Caco-2 (cell line): ENCODE measurements at places on chromosomes 7 and 10. TPM values are rescaled to one million over a fixed set of nuclear protein-coding genes. Genes with fewer than 3 reads are reported as not detected.

GRCh38 chr7:43954524-43955228 is 28.4 kb downstream of the UBE2D4 start:
- H3K27me3 ChIP-seq, result no peaks in the 10 kb centered on the region
- H3K4me3 ChIP-seq, result no peak overlapping the region
- no peaks in the 10 kb centered on the region for H3K4me1 ChIP-seq
- peak; percentile 66 for DNase-seq

- no peaks in the 10 kb centered on the region for H3K36me3 ChIP-seq
- H3K27ac ChIP-seq, result no peak overlapping the region
- no peaks in the 10 kb centered on the region for H3K27me3 ChIP-seq
- H3K4me3 ChIP-seq, result no peak overlapping the region
- no peak for DNase-seq
- H3K4me1 ChIP-seq, result peaks cover 7% of the 10 kb centered on the region
These were observed 42.1 kb upstream of the INSIG1 start for GRCh38 chr7:155255621-155256020.

GRCh38 chr7:147640821-147641220 is 949.7 kb upstream of the C7orf33 start:
- H3K27ac ChIP-seq, result no peak overlapping the region
- no peaks in the 10 kb centered on the region for H3K36me3 ChIP-seq
- no peak for DNase-seq
- H3K27me3 ChIP-seq, result no peaks in the 10 kb centered on the region

DNA sequence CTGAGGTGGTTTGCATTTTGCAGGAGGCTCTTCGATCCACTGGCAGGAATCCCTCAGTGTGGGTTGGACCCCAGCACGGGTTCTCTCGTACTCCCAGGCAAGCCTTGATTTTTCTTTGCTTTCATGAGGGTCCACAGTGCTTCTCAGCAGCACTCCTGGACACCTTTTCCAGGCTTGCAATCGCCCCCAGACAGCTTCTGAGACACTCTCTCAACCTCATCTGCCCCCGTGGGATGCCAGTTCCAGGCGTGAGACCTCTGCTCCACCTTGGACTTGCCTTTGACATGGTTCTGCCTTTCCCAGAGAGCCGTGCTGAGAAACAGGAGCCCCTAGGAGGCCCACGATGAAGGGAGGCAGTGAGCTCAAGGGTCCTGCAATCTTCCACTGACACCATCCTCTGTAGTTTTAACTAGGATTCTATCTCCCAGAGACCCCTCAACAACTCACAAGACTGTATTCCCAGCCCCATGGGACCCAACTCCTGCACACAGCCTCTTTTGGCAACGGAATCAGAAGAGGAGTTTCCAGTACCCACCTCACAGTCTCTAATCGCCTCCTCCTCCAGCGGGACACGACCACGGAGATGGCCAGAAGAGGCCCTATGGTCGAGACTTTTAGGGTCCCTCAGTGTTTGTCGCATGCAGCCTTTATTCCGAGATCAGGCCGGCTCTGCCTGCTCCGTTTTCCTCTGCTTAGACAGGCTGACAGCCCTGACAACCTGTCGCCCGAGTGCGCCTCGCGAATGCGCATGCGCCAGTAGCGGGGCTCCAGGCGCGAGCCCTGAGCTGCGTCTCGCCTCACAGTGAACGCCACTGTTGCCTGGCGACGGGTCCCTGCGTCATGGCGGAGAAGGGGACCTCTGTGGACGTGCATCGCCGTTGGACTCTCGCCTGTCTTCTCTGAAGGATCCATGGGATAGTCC is 26.0 kb upstream of the ZNF273 start:
- no peak overlapping the region for H3K4me3 ChIP-seq
- H3K36me3 ChIP-seq, result no peaks in the 10 kb centered on the region
- no peak for DNase-seq
- H3K27me3 ChIP-seq, result no peaks in the 10 kb centered on the region
- no peak overlapping the region for H3K27ac ChIP-seq

- H3K4me1 ChIP-seq, result peaks cover 9% of the 10 kb centered on the region
- no peaks in the 10 kb centered on the region for H3K36me3 ChIP-seq
- DNase-seq, result peak; percentile 8
- H3K27me3 ChIP-seq, result no peaks in the 10 kb centered on the region
- no peak overlapping the region for H3K27ac ChIP-seq
- no peak overlapping the region for H3K4me3 ChIP-seq
These were observed 29.7 kb downstream of the NUP42 start for GRCh38 chr7:23211589-23211988.

GRCh38 chr10:63421591-63421990 is 44.2 kb downstream of the JMJD1C start:
- no peak overlapping the region for H3K27ac ChIP-seq
- no peak overlapping the region for H3K4me3 ChIP-seq

DNA sequence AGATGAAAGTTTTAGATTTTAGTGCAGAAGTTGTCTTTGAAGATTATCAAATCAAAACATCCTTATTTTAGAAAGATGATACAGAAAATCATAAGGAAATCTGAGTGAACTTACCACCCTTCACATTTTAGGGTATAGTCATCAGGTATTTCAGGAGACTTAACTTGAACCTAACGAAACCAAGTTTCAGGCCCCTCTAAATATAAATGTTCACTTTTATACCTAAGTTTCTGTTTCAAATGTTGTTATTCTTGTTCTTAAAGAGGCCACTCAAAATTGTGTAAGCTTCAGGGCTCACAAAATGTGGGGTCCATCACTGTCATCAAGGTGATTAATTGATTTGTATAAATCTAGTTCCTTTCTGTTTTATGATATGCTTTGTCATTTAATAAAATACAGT is 216.2 kb downstream of the KIAA1217 start:
- no peak overlapping the region for H3K27ac ChIP-seq
- no peaks in the 10 kb centered on the region for H3K27me3 ChIP-seq
- peaks cover 13% of the 10 kb centered on the region for H3K4me1 ChIP-seq
- H3K4me3 ChIP-seq, result no peak overlapping the region
- no peak for DNase-seq
- H3K36me3 ChIP-seq, result no peaks in the 10 kb centered on the region

- peaks cover 12% of the 10 kb centered on the region for H3K36me3 ChIP-seq
- peaks cover 12% of the 10 kb centered on the region for H3K4me1 ChIP-seq
- no peak overlapping the region for H3K27ac ChIP-seq
These were observed 283.3 kb downstream of the TNS3 start for GRCh38 chr7:47298636-47299035.

- peaks cover 20% of the 10 kb centered on the region for H3K4me1 ChIP-seq
- no peaks in the 10 kb centered on the region for H3K27me3 ChIP-seq
- DNase-seq, result no peak
- H3K27ac ChIP-seq, result no peak overlapping the region
- H3K36me3 ChIP-seq, result no peaks in the 10 kb centered on the region
These were observed 159.5 kb upstream of the AGR3 start for GRCh38 chr7:17041324-17041723.

GRCh38 chr10:103491729-103492364 is 1.7 kb upstream of the NEURL1 start:
- peak; percentile 69 for DNase-seq
- no peak overlapping the region for H3K27ac ChIP-seq
- H3K36me3 ChIP-seq, result no peaks in the 10 kb centered on the region
- H3K27me3 ChIP-seq, result peaks cover 3% of the 10 kb centered on the region; the same call in 1 of the 2 replicates
- H3K4me1 ChIP-seq, result peaks cover 23% of the 10 kb centered on the region
- no peak overlapping the region for H3K4me3 ChIP-seq

DNA sequence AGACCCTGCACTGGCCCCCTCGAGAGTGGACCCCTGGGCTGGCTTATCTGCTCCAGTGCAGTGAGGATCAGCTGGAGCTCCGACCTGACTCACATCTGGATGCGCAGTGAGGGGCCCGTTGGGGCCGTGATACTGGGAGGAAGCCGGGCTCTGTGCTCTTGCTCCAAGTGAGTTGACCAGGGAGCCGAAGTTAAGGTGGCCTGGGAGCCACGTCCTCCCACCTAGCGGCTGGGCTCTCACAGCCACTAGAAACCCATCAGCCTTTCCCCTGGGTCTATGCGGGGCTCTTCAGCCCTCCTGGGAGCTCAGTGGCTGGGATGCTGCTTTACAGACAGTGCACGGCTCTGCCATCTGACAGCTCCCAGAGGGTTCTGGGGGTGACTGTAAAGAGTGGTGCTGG is 9.1 kb downstream of the ALKBH4 start:
- H3K27me3 ChIP-seq, result no peaks in the 10 kb centered on the region
- peaks cover 4% of the 10 kb centered on the region for H3K36me3 ChIP-seq
- no peak for DNase-seq
- peaks cover 3% of the 10 kb centered on the region; the same call in 1 of the 2 replicates for H3K4me1 ChIP-seq
- H3K4me3 ChIP-seq, result no peak overlapping the region

Gene ACHE
- 16.5 and 19.0 TPM in 2 replicates for total RNA-seq

Gene VPS26A
- 133 and 143 TPM in 2 replicates for total RNA-seq

Gene CALML3
- total RNA-seq, result 0.18 TPM in 1 of 2 replicates, not detected in the other

Gene TET1
- total RNA-seq, result 18.6 and 19.1 TPM in 2 replicates

Gene HMX3
- not detected in 2 replicates for total RNA-seq

Gene BAIAP2L1
- total RNA-seq, result 60.9 and 66.9 TPM in 2 replicates

Gene CTAGE4
- total RNA-seq, result not detected in 2 replicates

Gene ZC3HAV1
- 30.8 and 30.9 TPM in 2 replicates for total RNA-seq

Gene DENND2A
- total RNA-seq, result 0.67 and 0.95 TPM in 2 replicates
